Mesendoderm (in vitro differentiated cells): ENCODE measurements at places on chromosomes 2 and 18.

DNA sequence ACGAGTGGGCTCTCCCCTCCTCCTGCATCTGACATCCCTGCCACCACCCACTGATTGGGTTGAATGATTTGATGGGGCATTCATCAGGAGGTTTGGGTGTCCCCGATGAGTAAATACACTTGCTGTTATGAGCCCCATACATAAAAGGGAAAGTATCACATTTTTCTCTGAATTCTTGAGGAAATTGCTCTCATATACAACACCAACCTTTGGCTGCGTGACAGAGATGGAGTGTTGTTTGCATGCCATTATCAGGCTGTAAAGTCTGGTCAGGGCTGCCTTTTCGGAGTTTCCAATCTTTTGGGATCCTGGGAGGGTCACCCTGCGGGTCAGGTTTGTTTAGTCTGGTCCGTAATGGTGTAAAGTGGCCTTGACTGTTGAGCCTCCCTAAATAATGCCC is 227.9 kb upstream of the SPRED2 start:
- H3K4me3 ChIP-seq, result no peak overlapping the region
- no peaks in the 10 kb centered on the region for H3K27me3 ChIP-seq
- no peaks in the 10 kb centered on the region for H3K4me1 ChIP-seq
- peak; percentile 15 for DNase-seq
- no peak overlapping the region for H3K27ac ChIP-seq
- H3K36me3 ChIP-seq, result no peaks in the 10 kb centered on the region

DNA sequence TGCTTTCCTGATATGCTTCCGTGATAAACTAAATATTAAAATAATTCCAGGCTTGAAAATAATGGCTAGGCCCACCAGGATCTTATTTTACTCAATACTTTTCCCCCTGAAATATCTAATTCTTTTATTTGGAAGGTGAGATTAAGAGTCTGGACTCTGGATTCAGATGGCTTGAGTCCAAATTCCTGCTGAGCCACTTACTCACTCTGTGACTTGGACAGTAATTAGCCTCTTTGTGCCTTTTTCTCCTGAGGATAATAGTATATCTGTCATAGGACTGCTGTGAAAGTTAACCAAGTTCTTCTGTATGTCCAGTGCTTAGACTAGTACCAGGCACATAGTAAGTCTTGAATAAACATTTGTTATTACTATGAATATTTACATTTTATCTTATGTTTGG is 127.3 kb upstream of the ERBB4 start:
- H3K4me3 ChIP-seq, result no peak overlapping the region
- DNase-seq, result no peak
- H3K27ac ChIP-seq, result no peak overlapping the region
- no peaks in the 10 kb centered on the region for H3K27me3 ChIP-seq
- H3K36me3 ChIP-seq, result no peaks in the 10 kb centered on the region

- no peak overlapping the region for H3K27ac ChIP-seq
- H3K4me1 ChIP-seq, result no peaks in the 10 kb centered on the region
- no peaks in the 10 kb centered on the region for H3K27me3 ChIP-seq
- H3K4me3 ChIP-seq, result no peak overlapping the region
Measured at GRCh38 chr2:32622570-32623310, 5.1 kb upstream of the TTC27 start.

DNA sequence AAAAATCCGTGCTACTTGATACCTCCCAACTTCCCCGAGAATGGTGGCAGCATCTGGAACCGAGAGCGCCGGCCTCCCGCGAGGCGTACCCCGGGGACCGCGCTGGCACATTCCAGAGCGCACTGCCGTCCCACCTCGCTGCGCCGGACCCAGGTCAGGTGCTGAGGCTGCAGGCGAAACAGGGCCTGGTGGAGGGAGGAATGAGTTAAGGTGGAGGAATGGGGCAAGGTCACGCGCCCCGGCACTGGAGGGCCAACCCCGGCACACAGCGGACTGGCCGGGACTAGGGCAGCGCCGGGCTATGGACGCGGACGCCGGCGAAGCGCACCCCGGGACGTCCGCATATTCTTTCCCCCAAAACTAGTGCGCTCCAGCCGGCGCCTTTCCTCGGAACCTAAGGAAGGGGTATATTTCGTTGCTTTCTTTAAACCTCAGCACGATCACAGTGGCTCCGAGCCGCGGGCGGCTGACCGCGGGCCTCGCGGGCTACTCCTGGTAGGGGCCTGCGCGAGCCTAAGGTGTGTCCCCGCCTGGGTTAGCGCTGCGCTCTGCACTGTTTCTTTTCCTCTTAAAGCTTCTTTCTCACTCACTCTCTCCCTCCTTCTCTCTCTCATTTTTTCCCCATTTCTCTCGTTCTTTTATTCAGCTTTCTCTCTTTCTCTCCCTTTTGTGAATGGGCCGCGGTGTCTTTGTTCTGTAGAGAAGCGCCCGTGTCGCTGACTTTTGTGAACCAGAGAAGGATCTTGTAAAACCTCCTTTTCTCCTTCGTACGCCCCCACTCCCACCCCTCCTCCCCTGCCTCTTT is 2.1 kb upstream of the OTX1 start:
- H3K36me3 ChIP-seq, result no peaks in the 10 kb centered on the region
- H3K27me3 ChIP-seq, result peaks cover 31% of the 10 kb centered on the region
- DNase-seq, result peak; percentile 67
- peaks cover 10% of the 10 kb centered on the region for H3K4me1 ChIP-seq
- no peak overlapping the region for H3K27ac ChIP-seq

- no peaks in the 10 kb centered on the region for H3K27me3 ChIP-seq
- H3K36me3 ChIP-seq, result no peaks in the 10 kb centered on the region
- no peak for DNase-seq
- no peak overlapping the region for H3K27ac ChIP-seq
Measured at GRCh38 chr2:234975611-234976010, 23.8 kb downstream of the SH3BP4 start.

GRCh38 chr2:149994057-149994728 is 406.6 kb upstream of the MMADHC start:
- no peak overlapping the region for H3K4me3 ChIP-seq
- no peaks in the 10 kb centered on the region for H3K36me3 ChIP-seq
- H3K4me1 ChIP-seq, result no peaks in the 10 kb centered on the region
- H3K27me3 ChIP-seq, result no peaks in the 10 kb centered on the region
- DNase-seq, result peak; percentile 16

DNA sequence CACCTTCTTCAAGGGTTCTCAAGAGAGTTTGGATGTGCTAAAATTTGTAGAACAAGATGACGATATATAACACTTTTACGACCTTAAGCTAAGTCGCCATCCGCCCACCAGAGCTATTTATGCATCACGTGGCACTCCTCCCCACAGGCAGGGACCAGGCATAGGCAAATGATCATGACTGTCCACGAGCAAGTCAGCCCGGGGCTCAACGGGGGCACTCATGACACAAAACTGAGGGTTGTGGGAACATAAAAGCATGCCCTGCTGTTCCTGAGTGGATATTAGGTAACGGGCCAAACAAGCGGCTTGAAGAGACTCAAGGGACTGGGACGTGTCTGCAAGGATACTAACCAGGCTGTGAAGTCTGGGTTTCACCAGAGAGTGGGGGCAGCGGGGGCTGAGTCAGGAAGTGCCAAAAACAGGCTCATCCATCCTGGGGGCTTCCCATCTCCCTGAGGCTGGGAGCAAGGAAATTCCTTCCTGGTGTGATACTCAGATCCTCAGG is 58.1 kb downstream of the FAM178B start:
- no peaks in the 10 kb centered on the region for H3K27me3 ChIP-seq
- H3K27ac ChIP-seq, result no peak overlapping the region
- no peaks in the 10 kb centered on the region for H3K4me1 ChIP-seq
- H3K36me3 ChIP-seq, result no peaks in the 10 kb centered on the region
- H3K4me3 ChIP-seq, result no peak overlapping the region

- no peak overlapping the region for H3K27ac ChIP-seq
- no peaks in the 10 kb centered on the region for H3K4me1 ChIP-seq
- no peaks in the 10 kb centered on the region for H3K27me3 ChIP-seq
Measured at GRCh38 chr2:156470975-156471583, 34.9 kb downstream of the GPD2 start.

DNA sequence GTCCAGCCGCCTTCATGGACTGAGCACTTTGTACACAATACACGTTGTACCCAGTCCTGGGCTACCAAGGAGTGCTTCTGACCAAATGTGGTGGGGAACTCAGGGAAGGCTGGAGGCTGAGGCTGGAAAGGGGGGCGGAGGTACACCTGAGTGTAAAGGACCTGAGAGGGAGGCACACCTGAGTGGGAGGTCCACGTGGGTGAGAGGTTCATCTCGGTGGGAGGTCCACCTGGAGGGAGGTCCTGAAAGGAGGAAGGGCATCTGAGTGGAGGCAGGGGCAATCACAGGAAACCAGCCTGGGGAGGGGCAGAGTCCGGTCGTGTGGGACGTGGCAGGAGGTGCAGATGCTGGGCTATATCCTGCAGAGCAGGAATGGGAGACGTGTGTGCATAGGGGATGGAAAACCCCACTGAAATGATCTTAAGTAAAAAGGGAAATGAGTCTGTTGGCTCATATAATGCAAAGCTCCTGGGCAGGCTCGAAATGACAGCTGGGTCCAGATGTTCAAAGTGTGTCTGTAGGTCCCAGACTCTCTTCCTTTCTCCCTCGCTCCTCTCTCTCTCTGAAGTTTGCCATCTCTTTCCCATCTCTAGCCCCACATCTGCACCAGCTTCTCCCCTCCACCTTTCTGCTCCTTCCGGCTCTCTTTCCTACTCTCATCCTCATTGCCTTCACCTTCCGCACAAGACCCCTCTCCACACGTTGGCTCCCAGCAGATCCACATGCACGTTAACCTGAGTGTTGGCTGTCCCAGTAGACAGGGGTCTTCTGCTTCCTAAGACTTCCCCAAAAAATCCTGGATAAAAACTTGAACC is 137.7 kb downstream of the PXDN start:
- H3K36me3 ChIP-seq, result no peaks in the 10 kb centered on the region
- H3K27ac ChIP-seq, result peak overlapping the region; percentile 57
- no peak overlapping the region for H3K4me3 ChIP-seq
- H3K4me1 ChIP-seq, result peaks cover 11% of the 10 kb centered on the region
- H3K27me3 ChIP-seq, result no peaks in the 10 kb centered on the region

DNA sequence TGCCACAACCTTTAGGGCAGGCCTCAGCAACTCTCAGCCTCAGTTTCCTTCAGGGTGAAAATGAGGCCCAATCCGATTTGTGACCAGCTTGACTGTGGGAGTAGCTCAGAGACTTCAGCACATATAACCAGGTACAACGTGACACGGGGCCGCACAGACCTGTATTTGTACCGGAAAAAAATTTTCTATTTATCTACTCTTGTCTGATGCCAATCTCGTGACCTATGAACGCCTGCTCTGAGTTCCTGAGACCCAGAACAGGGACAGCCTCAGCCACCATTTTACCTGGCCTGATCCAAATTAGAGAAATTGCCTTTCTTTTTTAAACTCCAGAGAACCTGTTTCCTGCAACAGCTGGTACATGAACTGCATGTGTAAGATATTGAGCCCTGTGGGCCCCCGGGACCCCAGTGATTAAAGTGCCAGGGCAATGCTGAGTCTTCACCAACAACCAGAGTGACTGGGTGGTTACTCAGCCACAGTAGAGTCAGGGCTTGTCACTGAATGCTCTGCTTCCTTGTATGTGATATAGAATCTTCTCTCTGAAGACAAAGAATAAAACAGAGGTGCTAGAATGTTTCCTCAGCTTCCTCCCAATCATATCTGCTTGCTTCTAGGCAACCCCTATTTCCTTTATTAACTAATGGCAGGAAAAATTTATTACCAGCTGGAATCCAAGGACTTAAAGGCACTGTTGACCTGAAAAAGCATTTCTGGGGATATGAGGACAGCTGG is 47.8 kb upstream of the FZD7 start:
- H3K4me3 ChIP-seq, result no peak overlapping the region
- DNase-seq, result no peak
- H3K27ac ChIP-seq, result no peak overlapping the region
- H3K36me3 ChIP-seq, result no peaks in the 10 kb centered on the region
